ENCODE measurements at places on chromosomes 7 and 10.

- DNase-seq = no peak
These were observed 321.8 kb upstream of the NFE2L3 start for GRCh38 chr7:25830215-25830614.

DNA sequence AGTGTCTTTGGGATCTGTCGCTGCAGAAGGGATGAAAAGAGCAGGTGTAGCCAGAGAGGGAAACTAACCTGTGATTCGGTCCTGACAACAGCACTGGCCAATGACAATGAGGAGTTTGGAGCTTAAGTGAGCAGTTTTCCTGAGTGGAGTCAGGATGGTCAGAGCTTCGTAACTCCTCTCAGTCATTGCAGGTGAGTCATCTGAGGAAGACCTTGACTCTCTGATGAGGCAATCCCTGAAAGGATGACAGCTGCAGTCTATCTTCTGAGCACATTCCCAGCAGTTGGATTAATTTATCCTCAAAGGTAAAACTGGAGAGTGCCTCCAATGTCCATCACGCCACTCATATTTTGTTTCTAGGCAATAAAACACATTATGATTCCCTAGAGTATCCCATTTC lies 401.9 kb downstream of the POM121L12 start:
- DNase-seq = no peak

- DNase-seq = no peak
These were observed 22.3 kb upstream of the SEC61G start for GRCh38 chr7:54781134-54781920.

DNA sequence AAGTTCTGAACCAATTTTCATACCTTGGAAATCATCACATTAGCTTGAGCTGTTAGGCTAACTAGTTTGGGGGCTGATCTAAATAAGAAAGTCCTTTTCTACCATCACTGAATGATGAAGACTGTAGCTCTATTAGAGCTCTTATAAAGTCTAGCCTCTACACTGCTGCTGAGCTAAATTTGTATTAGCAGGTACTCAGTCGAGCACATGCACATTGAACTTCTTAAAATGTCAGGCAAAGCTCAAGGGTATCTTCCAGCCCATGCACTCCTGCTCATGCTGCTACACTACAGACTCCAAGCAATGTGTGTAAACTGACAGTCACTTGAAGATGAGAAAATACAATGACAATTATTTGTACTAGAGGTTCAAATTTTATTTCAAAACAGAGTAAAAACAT lies 158.8 kb upstream of the TMEM229A start:
- DNase-seq = no peak

DNA sequence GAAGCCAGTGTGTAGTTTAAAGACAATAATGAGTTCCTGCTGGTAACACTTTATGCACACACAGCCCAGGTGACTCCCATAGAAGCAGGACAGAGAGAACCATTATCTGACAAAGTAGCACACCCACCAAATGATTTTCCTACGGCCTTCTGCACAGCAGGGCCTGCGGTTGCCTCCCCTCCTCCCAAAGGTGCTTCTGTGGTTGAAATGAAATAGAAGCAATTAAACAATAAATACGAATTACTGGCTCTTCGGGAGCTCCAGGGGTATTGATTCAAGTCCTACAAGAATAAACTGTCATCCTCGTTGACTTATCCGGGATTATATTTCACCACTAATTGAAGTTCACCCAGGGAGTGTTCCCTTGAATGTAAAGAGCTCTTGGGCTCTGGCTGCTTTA lies 172.1 kb downstream of the ACTR3B start:
- no peak for DNase-seq

DNA sequence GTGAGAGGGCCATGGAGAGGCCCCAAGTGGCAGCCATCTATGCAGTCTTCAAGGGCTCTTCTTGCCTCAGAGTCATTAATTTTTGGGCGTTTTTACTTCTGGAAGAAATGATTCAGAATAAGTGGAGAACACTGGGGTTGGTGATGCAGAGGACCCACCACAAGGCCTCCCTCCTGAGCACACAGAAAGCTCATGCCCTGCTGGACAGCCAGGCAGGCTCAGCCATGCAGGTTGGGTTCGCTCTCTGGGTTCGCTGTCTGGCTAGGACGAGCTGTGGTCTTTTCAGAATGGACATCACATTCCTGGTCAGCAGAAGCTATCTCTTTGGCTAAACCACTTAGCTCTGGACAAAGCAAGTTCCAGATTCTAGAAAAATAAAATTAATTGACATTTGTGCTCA lies 480.8 kb downstream of the RPS24 start:
- no peak for DNase-seq

DNA sequence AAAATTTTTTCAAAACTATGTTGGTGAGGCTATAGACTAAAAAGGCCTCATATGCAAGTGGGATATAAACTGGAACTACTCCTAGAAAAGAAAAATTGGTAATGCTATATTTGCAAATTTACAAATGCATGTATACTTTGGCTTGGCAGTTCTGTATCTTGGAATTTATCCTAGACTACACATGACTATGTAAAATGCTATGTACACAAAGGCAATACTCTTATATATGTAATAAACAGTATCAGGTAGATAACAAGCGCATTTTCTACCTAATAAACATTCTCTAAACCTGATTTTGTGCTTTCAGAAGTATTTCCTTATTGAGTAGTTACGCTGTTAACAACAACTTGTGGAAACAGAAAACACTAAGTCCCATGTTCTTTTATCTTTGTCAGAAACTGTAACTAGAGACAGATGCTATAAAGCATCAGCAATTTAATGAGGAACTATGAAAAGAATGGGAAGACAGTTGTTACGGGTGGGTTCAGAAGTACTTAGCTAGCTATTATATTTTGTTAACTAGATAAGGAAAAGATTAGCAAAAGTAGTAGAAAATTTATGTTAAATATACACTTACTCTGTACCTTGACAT lies 107.8 kb downstream of the ARHGAP12 start:
- no peak for DNase-seq

Measured in T-helper 2 cell treated with Interferon-gamma antibody and Interleukin-4, amounts not matched to agents 5 μg/mL and 100 μg/mL, for 36 hours (primary cell).